ENCODE measurements at places on chromosomes 5 and 9.

- DNase-seq = no peak
These were observed 921 bp downstream of the KCNIP1 start for GRCh38 chr5:170504616-170505266.

DNA sequence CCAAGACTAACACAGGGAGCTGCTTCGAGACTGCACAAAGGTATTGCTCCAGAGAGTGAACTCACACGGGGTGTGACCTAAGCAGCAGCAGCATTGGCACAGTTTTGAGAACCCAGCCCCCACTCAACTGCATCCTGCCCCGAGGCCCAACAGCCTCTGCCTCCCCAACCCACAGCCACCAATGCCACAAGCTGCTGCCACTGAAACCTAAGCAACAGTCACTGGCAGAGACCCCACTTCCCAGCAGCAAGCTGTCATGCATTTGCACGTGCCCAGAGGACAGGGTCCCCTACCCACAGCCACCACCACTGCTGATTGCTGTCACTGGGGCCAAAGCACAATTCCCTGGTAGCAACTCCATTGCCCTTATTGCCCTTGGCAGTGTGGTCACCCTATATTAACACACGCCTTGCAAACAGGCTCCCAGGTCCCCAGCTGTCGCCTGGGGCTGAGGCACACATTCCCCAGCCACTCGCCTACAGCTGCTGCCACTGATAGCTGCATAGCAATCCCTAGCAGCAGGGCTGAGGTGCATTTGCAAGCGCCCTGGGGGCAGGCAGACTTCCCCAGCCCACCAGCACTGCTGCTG, 141.0 kb downstream of the AGTPBP1 start:
- DNase-seq = no peak

- no peak for DNase-seq
These were observed 438.7 kb downstream of the KDM4C start for GRCh38 chr9:7196467-7196866.

DNA sequence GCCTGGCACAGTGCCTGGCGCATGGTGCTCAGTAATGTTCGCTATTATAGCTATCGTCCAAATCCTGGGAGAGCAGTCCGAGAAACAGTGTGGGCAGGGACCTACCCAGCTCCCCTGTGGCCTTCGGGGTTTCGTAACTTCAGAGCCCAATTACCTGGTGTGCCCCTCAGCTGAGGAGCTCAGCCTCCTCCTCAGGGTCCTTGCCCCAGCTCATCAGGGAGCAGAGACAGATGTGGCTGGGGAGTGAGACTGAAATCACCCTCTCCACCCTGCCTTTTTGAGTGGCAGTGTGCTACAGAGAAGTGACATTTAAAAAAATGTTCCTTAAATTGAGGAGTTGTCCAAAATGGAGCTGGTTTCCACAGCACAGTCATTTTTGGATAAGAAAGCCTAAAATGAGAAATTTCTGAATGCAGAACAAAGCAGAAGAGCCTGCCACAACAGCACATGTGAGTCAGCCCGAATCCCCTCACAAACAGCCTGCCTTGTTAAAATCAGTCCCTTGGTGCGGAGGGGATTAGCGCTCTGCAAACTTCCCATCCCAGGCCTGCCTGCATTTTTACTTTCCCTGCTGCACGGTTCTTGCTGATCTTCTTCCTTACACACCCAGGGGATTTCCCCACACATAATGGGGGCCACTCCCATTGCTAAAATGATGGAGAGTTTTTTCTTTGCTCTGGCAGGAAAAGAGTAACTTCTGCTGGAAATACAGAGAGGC, 78.1 kb upstream of the PITX1 start:
- no peak for DNase-seq

- DNase-seq = no peak
These were observed 638.3 kb downstream of the HTR1A start for GRCh38 chr5:63323926-63324325.

DNA sequence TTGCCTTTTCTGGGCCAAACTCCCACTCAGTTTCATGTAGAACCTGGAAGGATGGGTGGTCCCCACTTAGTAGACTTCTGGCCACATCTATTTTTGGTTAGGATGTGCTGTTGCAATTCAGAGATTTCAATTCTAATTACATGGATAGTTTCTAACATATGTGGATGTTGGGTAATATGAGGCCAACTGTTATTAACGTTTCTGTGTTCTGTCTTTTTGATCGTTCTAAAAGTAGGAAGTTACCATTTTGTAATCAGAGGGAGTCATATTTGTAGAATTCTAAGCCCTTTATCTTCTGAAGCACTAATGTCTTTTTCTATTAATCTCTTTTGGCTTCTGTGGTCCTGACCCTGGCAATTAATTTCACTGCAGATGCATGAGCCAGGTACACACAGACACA, 141.6 kb upstream of the SPEF2 start:
- DNase-seq = no peak

GRCh38 chr5:39427229-39427628, 2.4 kb upstream of the DAB2 start:
- DNase-seq = no peak

DNA sequence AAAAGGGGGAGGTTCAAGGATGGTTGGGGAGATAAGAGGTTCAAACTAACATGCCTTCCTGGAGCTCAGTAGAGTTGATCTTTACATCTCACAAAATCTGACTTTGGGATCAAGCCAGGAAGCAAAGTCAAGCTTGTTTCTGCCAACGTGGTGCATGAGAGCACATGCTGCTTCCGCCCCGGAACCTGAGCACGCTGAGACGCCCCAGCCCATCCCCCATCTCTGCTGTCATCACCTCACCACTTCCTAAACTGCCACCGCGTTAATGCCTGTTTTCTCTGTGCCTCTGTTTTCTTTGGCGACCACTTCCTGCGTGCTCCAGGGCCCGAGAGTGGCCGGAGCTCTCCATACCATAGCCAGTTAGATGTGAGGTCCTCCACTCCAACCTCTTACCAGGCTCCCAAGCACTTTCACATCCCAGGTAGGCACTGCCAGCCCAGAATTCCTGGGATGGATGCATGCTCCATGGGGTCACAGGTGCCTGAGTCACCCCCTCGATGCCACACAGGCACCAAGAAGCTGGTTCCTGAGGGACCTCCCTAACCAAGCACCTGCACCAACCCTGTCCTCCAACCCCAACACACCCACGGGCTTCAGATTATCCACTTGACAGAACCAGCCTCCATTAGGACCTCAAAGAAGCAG, 31.2 kb upstream of the AFAP1L1 start:
- DNase-seq = peak; percentile 79

DNA sequence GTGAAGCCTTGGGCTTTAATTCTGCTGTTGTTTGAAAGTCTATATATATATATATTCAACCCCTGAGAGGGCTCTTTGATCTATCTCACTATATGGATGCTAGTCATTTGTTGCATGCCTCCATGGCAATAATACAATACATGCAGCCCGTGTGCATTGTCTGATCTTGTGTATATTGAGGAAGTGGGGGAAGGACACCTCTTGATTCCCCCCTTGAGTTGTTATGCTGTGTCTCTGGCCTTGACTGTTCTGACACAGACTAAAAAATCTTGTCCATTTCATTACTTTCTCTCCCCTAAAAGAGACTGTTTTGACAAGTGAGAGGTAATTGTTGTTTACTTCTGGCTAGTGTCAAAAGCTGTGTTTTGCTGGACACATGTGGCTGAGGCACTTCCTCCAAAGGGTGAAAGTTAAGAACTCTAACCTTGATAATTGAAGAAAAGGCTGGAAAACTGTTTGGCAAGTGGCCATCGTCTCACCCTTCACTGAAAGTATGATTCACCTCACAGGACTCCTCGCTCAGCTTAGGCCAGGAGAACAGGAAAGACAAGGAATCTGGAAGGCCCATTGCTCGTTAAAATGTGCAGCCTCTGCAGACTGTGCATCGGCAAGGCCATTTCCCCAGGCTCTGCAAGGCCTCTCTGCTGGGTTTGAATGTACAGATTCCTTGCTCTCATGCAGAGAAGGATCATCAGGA, 304.0 kb downstream of the PRELID2 start:
- no peak for DNase-seq

GRCh38 chr5:38780316-38780715, 65.5 kb upstream of the OSMR start:
- no peak for DNase-seq

GRCh38 chr5:136613230-136613629, 247.9 kb upstream of the TRPC7 start:
- DNase-seq = no peak

DNA sequence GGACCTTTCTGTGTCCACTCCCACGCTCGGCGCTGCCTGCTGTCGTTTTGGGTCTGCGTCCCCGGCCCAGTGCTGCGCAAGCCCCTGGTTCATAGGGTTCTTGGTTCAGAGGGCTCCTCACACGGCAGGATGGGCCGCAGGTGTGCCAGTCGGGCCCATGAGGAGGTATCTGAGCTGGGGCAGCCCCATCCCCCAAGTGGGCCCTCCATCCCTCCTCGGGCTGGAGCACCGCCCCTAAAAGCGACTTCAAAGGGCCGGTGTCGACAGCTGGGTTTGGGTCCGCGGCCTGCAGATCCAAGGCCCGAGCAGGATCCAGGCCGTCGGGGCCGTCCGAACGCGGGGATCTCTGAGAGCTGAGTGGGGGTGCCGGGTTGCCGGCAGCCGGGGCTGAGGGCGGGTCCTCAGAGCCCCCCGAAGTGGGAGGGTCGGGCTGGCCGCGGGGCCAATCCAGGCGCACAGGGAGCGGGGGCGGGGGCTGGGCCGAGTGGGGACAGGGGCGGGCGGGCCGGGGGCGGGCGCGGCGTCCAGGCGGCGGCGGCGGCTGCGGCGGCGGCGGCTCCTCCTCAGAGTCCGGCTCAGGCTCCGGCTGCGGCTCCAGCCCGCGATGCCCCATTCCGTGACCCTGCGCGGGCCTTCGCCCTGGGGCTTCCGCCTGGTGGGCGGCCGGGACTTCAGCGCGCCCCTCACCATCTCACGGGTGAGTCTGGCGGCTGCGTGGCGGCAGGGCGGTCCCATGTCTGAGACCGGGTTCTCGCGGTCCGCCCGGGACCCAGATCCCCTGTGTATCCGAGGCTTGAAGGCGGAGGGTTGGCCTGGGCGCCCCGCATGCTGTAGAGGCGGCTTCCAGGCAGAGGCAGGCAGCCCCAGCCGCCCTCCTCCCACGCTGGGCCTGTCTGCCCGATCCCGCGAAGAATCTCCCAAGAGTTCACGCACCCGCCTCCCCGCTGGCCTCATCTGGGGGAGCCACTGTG, at the start of gene PDLIM4:
Gene PDLIM4 (plus strand): TSS at position 566 of the 971 bp plus-strand sequence. CDS start 39 bp downstream, at position 605.
- DNase-seq = no peak

DNA sequence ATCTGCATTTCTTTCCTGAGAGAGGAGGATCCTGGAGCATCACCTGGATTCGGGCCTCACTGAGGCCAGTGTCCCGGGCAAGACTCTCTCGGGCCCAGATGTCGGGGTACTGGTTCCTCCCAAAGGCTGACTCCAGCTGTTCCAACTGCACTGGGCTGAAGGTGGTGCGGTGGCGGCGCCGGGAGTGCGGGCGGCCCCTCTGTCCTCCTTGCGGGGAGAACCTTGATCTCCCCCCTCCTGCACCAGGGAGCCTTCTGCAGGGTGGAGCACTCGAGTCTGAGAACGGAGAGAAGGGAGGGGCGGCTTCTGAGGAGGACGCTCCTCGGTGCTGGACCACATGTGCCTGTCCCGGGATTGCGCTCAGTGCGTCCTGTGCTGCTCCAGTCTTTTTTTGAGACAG, 2.0 kb downstream of the PROP1 start:
- DNase-seq = no peak

GRCh38 chr5:1476181-1476966, 31.1 kb upstream of the SLC6A3 start:
- DNase-seq = no peak

- no peak for DNase-seq
These were observed 4.7 kb downstream of the EGFL7 start for GRCh38 chr9:136667214-136667939.

DNA sequence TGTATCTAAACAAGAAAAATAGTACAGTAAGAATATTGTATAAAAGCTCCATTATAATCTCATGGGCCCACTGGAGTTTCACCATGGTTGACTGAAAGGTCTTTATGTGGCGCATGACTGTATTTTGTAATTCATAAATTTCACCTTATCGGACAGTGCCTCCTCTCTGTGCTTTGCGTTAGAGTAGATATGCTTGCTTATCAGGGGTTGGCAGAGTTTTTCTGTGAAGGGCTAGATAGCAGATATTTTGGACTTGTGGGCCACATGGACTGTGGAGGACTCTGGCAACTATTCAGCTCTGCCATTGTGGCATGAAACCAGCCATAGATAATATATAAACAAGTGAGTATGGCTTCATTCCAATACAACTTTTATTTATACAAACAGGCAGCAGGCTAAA, 23.2 kb downstream of the GAPVD1 start:
- no peak for DNase-seq

- DNase-seq = no peak
These were observed 12.9 kb downstream of the WWC1 start for GRCh38 chr5:168304349-168304748.

DNA sequence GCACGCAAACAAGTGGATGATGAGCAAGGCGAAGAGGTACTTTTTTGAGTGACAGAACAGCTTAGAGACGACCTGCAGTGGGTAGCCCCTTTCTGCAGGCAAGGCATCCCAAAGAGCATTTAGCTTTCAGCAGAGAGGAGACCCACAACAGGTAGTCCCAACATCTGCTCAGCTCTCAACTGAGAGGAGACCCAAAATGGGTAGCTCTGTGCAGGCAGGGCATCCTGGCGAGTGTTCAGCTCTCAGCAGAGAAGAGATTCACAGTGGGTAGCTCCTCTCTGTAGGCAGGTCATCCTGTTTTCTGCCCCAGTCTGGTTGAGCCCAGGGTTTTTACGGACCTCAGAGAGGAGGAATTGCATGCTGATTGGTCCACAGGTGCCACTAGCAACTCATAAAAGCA, 2396.1 kb upstream of the C9orf72 start:
- DNase-seq = no peak

DNA sequence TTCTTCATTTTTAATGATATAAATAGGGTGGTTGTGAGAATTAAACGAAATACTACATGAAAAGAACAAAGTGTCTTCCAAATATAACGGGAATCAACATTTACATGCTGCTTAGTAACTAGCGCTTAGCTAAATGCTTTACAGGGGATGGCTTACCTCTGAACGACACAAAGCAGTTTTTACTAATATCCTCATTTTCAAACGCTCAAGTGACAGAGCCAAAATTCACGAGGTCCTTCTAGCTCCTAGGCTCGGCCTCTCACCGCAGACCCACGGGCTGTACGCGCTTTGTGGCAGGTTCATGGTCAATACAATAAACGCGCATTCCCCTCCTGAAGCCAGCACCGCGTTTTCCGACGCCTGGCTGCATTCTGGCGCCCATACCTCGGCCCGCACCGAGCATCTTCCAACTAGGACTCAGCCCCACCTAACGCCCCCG, 442 bp downstream of the ZNF510 start:
- DNase-seq = no peak

DNA sequence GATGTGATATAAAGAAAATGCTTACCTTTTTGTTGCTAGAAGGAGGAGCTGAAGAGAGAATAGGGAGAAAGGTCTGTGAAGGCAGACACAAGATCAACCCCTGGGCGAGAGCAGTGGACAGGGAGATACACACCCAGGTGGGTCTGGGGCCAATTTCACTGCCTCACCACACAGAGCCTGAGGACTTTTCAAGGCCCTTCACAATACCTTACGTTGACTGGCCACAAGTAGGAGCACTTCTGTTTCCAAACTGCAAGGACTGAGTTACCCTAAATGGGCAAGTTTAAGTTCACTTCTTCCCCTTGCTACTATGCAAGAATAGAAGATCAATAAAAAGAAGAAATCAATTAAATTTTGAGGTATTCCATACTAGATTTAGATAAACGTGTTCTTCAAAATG, 174.5 kb upstream of the SLC12A2 start:
- DNase-seq = no peak

GRCh38 chr9:101574731-101575333, 19.9 kb downstream of the PPP3R2 start:
- no peak for DNase-seq

- no peak for DNase-seq
These were observed 292.4 kb downstream of the EFNA5 start for GRCh38 chr5:107378218-107378899.

GRCh38 chr9:128072144-128073021, 4.4 kb downstream of the SLC25A25 start:
- DNase-seq = peak; percentile 68
